ENCODE measurements at places on chromosomes 12 and 14.

- DNase-seq: no peak
These were observed 80.3 kb upstream of the NOS1 start for GRCh38 chr12:117441751-117442150.

DNA sequence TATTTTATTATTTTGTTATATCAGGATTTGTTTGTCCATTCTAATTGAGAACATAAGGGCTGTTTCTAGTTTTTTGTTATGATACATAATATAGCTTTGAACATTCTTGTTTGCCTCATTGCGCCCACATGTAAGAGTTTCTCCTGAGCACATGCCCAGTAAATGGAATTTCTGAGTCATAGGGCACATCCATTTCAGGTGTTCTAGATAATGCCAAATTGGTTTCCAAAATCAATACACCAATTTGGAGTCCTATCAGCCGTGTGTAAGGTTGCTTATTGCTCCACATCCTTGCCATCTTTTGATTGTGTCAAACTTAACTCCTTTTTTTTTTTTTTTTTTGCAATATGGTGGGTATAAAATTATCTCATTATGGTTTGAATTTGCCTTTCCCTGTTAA, 97.9 kb upstream of the RESF1 start:
- no peak for DNase-seq

GRCh38 chr14:83251402-83251801, 1717.7 kb upstream of the SEL1L start:
- DNase-seq: no peak

- no peak for DNase-seq
These were observed 5.5 kb upstream of the KCNH3 start for GRCh38 chr12:49533331-49533730.

DNA sequence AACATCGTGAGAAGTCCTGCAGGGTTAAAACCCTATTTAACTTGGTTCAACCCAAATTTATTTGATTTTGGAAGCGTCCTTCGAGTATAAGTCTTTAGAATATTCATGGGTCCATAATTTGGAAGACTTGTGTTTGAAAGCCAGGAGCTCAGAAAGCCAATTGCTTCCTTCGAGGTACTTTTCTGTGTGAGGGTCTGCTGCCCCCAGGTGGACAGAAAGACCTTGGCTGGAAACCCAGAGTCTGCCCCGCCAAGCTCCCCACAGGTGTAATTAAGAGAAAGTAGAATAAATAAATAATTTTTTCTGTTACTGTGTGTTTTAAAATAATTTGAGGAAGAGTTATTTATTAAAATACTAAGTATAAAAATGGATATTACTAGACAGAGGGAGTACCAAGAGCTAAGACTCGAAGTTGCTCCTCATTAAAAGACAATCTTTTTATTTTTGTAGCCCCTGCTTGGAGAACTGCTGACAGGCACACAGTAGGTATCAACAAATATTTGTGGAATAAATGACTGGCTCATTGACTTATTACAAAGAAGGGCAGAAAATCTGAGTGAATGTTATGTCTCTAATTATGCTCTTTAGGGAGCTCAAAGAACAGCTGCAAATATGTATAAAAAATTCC, 105.8 kb downstream of the PAH start:
- peak; percentile 10 for DNase-seq

DNA sequence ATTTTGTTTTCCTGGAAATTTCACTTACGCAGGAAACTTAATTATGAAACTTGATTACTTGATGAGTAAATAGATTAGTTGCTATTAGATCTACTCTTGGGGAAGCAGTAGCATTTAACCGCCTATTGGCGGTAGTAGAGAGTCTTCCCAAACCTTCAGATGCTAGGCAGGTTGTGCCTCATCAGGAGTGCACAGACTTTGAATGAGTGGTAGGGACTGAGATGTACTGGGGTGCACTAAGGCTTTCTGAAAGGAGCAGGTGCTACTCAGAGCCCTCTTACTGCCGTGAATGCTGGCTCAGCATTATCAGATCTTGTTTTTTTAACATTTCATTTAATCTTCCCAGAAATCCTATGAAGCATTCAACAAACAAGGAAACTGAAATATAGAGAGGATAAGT, 7.7 kb downstream of the GATC start:
- DNase-seq: no peak

GRCh38 chr12:131564845-131565244, 146.0 kb upstream of the SFSWAP start:
- DNase-seq: no peak

GRCh38 chr12:121753844-121754264, 39.6 kb downstream of the RHOF start:
- DNase-seq: no peak

DNA sequence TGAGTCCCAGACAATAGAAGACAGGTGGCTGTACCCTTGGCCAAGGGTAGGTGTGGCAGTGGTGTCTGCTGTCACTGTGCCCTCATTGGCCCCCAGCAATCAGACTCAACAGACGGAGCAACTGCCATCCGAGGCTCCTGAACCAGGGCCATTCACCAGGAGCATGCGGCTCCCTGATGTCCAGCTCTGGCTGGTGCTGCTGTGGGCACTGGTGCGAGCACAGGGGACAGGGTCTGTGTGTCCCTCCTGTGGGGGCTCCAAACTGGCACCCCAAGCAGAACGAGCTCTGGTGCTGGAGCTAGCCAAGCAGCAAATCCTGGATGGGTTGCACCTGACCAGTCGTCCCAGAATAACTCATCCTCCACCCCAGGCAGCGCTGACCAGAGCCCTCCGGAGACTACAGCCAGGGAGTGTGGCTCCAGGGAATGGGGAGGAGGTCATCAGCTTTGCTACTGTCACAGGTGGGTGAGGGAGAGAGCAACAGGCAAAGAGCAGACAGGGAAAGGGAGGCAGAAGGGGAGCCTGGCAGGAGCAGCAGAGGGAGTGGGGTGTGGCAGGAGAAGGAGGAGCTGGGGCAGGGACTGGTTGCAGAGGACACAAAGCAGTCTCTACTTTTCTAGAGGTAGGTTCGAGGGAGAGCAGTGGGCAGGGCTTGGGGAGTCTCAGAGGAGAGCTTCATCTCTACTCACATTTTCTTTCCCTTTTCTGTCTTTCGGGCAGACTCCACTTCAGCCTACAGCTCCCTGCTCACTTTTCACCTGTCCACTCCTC, 452 bp downstream of the INHBE start:
- no peak for DNase-seq

DNA sequence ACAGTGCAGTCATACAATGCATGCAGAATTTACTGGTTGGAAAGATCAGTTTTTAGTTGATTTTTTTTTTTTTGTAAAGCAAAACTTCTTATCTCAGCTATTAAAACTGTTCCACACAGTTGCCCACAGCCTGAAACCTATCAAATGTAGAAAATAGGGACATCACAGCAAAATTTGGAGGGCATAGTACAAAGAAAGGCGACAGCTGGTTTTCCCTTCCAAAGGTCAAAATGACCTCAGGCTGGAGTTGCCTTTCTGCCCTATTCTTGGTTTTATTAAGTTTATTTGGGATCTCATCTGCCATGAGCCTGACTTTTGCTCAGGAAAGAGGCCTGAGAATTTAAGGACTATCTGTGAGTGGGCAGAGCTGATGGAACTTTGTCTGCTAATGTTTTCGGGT, 28.5 kb downstream of the NOPCHAP1 start:
- no peak for DNase-seq

DNA sequence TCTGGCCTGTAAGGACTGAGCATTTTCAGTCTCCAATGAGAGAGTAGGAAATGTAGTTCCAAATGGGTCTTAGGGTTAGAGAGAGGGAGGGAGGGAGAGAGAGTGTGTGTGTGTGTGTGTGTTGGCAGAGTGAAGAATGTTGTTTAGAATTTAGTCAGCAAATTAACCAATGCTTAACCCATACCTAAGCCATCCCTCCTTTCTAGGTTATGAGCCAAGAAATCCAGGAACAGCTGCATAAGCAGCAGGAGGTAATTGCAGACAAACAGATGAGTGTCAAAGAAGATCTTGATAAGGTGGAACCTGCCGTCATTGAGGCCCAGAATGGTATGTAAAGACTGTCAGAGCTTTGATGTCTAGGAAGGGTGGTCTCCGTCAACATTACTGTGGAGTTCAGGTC, 56.9 kb downstream of the HSP90AA1 start:
- no peak for DNase-seq

- no peak for DNase-seq
These were observed 36.8 kb upstream of the G2E3 start for GRCh38 chr14:30521899-30522736.

DNA sequence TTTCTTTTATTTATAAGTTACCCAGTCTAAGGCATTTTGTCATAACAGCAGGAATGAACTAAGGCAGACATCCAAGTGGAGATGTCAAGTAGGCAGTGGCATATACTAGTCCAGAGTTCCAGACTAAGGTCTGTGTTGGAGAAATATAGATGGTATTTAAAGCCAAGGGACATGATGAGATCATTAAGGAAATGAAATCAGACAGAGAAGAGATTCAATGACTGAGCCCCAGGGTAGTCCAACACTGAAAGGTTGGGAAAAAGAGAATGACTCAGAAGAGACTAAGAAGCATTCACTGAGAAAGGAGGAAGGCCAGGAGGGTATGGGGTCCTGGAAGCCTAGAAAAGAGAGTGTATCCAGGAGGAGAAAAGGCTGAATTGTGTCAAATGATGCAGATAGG, 442.2 kb upstream of the CCDC196 start:
- no peak for DNase-seq

DNA sequence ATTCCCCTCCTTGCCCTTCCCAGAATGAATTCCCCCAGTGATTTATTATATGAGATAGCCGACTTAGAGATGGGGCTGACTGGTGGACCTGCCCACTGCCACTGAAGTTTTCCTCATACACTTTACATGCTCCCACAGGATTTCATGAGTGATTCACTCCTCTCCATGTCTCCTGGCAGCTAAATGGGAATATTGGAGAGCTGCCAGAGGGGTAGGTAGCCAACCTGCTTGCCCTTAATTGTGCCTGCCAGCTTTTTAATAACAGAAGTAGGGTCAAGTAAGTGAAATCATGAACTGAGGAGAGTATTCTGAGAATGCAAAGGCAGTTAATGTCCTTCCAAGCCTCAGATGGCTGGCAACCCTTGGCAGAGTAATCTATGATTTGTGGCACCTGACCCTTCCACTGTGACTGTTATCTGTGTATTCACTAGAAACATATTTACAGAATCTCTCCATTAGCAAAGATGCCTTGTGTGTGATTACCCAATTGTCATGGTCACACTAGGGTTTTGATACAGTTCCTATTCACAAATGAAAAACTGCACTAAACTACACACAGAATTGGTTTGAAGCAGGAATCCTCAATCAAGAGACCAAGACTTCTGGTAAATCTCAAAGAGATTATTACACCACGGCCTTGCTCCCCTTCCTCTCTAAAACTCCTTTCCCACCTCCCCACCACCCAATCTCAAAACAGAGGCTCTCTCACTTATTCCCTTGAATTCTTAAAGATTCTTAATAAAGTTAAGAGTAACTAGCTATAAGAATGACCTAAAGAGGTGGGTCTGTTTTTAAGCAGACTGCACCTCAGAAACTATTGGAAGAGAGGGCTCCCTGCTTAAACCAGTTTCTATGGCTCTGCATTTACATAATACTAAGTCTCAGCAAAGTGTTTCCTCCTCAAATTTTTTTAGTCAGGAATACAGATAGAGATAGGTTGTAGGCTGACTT, 17.2 kb downstream of the NKX2-1 start:
- DNase-seq: no peak

- no peak for DNase-seq
These were observed 43.9 kb upstream of the CTDSP2 start for GRCh38 chr12:57890191-57891115.

DNA sequence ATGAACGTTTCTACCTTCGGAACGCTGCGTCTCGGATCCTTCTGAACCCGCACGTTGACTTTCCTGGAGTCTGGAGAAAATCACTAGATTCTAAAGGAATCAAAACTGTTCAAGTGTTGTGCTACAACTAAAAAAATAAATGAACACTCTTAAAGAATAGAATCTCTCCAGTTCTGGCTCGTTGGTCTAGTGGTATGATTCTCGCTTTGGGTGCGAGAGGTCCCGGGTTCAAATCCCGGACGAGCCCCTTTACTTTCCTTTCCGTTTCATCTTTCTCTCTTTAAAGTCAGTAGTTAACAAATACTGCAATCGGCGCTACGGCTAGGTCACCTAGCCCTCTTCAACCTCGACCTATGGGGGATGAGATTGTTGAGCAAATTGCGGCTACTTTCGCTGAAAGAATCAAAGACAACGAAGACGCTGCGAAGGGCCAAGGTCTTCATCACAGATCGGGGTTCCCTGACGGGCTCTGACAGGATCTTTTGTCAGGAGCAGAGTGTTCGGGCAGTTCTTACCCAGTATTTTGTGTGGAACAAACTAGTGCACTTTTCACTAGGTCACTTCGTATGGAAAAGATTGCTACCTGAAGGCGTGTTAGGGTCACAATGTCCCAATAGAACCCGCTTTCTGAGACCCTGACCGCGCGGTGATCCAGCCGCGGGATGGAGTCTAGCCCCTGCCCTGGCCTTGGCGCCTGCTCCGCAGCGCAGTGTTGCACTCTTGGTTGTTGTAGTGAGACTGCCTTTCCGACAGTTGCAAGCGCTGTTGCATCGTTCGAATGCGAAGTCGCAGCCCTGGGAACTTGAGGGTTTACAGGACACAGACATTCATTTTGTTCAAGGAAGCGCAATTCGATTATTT, 8.4 kb downstream of the OR6S1 start:
- peak; percentile 50 for DNase-seq

- no peak for DNase-seq
These were observed 744 bp downstream of the STYX start for GRCh38 chr14:52730709-52731111.

GRCh38 chr14:80133457-80133856, 77.8 kb downstream of the DIO2 start:
- DNase-seq: no peak

GRCh38 chr12:104718304-104718929, 239.7 kb downstream of the SLC41A2 start:
- no peak for DNase-seq

DNA sequence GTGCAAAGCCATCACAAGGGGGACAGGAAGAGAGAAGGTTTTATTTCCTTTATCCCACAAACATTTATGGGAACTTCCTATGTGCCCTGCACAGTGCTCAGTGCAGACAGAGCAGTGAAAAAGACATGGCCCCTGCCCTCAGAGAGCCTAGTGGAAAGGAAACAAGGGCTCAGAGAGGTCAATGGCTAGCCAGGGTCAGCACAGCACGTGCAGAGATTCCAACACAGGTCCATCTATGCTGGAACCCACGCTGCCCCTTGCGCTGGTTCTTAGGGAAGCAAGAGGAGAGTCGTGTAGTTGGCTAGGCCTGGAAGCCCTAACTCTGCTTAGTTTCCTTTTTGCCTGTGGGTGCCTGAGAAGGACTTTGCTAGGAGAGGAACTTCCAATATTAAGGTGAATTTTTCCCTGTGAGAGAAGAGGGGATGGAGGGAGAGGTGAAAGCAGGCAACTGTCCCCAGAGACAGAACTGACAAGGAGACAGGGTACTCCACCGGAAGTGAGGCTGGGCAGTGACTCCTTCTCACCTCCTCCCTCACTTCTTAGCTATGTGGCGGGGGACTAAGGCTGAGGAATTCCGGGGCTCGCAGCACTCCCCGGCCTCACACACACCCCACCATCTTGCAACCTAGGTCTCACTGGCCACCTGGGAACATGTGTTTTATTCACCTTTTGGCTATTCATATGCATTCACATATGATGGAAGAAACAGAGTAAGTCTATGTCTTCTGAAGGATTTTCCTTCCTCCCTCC, 12.1 kb upstream of the GPX2 start:
- DNase-seq: no peak
